Epithelial cell of esophagus (primary cell): ENCODE measurements at places on chromosomes 5 and 9.
A peak's percentile ranks its signal among the peaks of the same experiment; 100 is the strongest.

DNA sequence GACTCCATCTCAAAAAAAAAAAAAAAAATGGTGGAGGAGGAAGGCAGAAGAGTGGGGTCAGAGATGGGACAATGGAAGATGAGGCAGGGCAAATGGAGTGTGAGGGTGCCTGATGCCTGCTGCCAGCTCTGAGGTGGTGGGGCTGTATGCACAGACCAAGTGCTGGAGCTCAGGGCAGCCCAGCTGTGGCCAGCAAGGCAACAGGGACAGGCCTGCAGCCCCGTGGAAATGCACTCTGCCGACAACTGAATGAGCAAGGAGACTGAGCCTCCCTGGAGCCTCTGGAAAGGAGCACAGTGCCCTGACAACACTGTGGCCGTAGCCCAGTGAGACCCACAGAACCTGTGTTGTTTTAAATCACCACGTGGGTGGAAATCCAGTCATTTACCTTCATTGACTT lies 22.9 kb upstream of the SMIM32 start:
- DNase-seq: no peak

- no peak for DNase-seq
Observed at GRCh38 chr5:139131465-139131864, 66.7 kb downstream of the SIL1 start.

DNA sequence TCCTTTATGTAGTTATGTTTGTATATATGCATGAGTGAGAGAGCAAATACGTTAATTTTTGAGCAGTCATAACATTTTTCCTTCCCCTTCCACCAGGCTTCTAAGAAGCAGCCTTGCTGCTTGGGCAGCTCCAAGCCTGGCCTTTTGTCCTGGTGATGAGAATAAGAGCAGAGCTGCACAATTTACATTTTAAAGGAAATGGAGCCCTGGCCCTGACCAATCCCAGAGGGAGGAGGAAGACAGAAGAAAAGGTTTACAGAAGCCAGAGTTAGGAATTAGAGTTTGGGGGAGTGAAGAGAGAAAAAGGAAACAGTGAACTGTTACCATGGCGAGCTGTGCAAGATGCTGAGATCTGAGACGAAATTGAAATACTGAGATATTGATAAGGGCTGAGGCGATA lies 25.3 kb upstream of the EFNA5 start:
- no peak for DNase-seq

GRCh38 chr5:175336781-175337180 lies 107.2 kb downstream of the DRD1 start:
- DNase-seq: no peak

DNA sequence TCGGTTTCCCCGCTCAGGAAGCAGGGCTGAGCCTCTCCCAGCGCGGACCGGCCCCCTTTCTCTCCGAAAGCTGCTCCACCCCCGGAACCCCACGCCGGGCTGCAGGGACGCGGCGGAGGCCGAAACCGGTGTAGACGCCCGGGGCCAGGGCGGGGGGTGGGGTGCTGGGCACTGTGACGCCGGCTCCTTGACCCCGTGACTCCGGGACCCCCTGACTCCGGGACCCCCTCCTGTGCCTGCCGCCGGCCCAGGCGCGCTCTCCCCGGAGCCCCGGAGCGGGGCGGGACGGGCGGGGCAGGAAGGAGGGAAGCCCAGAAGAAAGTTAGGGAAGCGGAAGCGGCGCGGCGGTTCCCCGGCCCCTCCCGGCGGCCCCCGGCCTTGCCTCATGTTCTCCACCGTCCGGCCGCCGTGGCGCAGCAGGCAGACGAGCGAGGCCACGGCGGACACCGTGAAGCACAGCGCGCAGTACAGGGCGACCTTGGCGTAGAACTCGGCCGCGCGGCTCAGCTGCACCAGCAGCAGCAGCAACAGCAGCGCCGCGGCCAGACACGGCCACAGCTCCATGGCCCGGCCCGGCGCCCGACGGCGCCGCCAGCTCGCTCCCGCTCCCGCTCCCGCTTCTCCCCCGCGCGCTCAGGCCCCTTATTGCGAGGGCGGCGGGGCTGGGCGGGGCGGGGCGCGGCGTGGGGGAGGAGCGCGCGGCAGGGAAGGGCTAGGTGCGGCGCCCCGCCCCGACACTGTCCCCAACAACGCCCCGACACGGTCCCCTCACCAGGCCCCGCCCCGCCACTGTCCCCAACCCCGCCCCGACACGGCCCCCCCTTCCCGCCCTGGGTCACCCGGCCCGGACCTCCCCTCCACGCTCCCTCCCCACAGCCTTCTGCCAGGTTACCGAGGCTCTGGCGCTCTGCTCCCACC lies at the start of gene AGPAT2:
AGPAT2 (minus strand) TSS at position 664 of the 918 bp plus-strand sequence; CDS start at position 564, 100 bp downstream.
- DNase-seq: peak; percentile 38

GRCh38 chr5:148688787-148689186 lies 34.5 kb upstream of the HTR4 start:
- peak; percentile 3 for DNase-seq

DNA sequence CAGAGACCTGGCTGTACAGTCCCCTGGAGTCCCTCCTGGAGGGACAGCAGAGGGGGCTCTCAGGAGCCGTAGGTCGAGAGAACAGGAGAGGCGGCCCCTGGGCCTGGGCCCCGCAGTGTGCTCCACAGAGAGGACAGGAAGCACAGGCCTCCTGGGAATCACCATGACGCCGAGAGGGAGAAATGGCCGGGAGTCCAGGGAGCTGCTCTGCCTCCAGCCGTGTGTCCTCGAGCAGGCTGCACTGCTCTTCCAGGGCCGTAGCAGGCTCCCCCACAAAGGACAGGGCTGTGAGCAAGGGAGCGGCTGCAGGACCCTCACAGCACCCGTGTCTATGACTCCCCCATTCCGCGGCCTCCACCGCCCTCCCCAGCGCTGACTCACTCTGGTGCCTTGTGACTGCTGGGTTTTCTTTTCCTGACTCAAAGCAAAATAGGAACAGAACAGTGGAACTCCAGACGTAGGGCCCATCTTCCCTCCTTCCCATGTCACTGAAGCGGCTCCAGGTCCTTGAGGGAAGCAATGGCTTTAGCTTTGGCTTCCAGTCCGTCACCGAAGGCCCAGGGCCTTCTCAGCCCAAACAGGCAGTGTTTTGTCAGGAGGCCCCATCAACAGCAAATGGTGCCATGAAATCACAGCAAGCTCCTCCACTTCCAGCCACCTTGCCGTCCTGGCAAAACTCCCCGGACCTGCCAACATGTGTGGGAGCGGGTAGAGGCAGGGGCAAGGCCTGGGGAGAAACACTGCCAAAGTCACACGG lies 114.2 kb downstream of the LHFPL2 start:
- no peak for DNase-seq

- no peak for DNase-seq
Observed at GRCh38 chr9:135898634-135899407, 8.5 kb downstream of the CAMSAP1 start.

DNA sequence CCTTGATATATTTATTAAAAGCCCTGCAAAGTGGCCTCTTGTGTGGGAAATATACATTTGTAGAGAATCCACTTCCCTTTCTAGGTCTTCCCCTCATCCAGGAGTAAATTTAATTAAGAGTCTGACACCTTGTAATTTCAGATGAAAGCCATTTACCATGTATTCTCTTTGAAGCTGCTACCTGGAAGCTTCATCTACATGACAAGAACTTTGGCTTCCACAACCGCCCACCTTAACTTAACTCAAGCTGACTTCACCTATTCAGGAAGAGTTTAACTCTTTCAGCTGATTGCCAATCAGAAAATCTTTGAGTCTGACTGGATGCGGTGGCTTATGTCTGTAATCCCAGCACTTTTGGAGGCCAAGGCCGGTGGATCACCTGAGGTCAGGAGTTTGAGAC lies 899.9 kb downstream of the TAF11L14 start:
- DNase-seq: no peak

DNA sequence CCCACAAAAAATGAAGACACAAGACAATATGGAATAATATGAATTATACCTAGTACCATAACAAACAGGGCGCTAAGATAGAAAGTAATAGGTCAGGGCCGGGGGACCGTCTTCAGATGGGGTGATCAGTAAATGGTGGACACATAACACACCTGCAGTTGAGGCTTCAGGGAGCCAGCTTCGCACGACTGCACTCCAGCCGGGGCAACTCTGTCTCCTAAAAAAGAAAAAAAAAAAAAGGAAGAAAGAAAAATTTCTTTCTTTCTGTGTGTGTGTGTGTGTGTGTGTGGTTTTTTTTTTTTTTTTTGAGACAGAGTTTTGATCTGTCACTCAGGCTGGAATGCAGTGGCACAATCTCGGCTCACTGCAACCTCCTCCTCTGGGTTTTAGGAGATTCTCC lies 75.0 kb upstream of the HSPA9 start:
- DNase-seq: no peak

- DNase-seq: peak; percentile 43
Observed at GRCh38 chr9:4615251-4615650, 46.8 kb upstream of the PLPP6 start.

- no peak for DNase-seq
Observed at GRCh38 chr9:136740971-136741882, 1.5 kb downstream of the LCN10 start.

DNA sequence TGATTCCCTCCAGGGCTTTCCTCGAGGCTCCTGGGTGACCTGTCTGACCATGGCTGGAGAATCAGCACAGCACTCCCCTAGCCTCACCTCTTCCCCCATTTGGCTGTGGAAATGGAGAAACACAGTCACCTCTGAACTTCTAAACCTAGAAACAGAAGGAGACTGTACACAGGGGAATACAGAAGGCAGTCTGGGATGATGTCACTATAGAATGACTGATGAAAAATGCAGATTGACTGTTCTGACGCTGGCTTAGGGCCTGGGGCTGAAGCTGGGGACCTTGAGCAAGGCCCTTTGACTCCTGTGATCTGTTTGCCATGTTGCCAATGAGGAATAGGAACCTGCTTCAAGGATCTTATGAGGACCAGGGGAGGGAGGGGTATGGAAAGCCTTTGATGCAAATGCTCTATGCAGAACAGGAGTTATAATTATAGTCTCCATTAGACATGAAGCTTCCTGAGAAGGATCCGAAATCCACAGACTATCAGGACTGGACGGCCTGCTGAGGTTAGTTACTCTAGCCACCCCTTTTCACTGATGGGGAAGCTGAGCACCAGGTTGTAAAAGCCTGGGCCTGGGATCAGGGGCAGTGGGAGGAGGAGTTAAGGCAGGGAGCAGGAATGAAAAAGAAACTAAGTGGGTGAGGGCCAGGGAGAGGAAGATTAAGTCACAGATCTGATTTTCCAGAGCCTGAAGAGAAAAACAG lies 24.4 kb upstream of the ANXA6 start:
- no peak for DNase-seq

- no peak for DNase-seq
Observed at GRCh38 chr5:35183556-35183955, 46.7 kb downstream of the PRLR start.
